ENCODE measurements at places on chromosomes 7 and 10. TPM values are rescaled to one million over a fixed set of nuclear protein-coding genes. Genes with fewer than 3 reads are reported as not detected.
A peak's percentile ranks its signal among the peaks of the same experiment; 100 is the strongest.

DNA sequence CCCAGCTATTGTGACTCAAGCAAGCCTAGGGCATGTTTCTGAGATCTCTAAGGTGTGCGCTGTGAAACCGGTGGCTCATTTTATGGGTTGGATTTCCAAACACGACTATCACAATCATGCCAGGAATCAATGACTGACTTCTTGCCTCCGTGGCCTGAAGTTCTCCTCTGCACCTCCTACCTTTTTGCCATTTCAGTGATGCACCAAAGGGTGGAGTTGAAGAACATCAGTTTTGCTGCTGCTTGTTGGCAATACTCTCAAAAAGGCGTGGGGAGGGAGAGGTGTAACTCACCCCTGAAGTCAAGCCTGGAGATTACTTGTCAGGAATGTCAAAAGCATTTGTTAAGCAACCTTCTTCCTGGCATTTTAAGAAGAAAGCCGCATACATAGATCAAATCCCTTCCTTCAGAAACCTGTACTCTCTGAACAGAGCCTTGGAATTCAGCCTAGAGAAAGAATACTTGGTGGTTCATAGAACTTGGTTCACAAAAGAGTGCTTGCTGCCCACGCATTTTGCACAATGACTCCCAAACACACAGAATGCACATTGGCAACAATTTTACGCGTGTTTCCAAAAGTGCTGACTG lies 41.0 kb downstream of the KIAA1217 start:
- DNase-seq: no peak

DNA sequence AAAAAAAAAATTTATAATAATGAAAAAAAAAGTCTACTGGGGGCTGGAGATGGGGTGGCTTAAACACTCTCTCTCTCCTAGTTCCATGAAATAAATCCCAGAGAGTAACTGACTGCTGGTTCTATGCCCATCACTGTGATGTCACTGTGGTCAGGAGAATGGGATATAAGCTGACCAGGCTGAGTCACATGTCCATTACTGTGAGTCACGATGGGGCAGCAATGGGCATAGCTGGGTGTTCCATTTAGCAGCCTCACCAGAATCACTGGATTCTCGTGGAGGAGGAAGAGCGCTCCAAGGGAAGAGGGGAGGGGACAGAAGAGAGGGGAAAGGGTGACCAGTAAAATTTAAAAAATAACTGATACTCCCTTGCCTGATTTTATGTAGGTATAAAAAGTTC lies 37.1 kb downstream of the MASTL start:
- peak; percentile 91 for DNase-seq

- no peak for DNase-seq
These were observed 160.4 kb downstream of the CAMK1D start for GRCh38 chr10:12509794-12510100.

Gene ZNF365
- 2.4 TPM for total RNA-seq

Gene GCK
- total RNA-seq: not detected

DNA sequence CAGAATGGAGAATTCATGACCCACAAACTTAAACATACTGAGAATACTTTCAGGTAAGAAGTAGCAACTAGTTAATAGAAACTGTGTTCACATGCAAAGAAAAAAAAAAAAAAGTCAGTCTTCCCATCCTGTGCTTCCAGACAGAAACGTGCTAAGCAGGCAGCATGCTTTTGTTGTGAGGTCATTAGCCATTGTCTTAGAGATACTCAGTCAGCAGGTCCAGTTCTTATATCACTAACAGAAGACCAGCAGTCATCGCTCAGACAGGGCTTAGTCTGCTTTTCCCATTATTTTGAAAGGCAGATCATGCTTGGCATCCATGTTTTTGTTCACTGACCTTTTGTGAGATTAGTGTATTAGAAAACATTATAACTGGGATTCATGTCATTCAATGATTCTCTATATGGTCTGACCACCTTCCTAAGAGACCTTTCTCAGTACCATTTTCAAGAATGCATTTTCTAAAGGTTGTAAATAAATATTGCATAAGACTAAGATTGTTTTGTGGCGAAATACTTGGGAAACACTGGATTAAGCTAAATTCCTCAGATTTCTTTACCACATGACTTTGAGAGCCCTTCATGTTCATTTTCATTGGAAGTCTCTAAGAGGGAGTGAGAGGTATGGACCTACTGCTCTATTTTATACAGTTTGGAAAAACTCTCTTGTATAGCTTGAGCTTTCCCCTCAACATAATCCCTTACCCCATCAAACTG lies 45.0 kb upstream of the AGBL3 start:
- peak; percentile 79 for DNase-seq

Gene AKR1D1
- total RNA-seq: not detected

Gene IPMK
- 3.9 TPM for total RNA-seq

Gene C7orf33
- not detected for total RNA-seq

GRCh38 chr10:90945491-90946070 lies 24.7 kb upstream of the ANKRD1 start:
- DNase-seq: no peak

GRCh38 chr10:72612203-72612826 lies 13.6 kb downstream of the MICU1 start:
- peak; percentile 6 for DNase-seq

DNA sequence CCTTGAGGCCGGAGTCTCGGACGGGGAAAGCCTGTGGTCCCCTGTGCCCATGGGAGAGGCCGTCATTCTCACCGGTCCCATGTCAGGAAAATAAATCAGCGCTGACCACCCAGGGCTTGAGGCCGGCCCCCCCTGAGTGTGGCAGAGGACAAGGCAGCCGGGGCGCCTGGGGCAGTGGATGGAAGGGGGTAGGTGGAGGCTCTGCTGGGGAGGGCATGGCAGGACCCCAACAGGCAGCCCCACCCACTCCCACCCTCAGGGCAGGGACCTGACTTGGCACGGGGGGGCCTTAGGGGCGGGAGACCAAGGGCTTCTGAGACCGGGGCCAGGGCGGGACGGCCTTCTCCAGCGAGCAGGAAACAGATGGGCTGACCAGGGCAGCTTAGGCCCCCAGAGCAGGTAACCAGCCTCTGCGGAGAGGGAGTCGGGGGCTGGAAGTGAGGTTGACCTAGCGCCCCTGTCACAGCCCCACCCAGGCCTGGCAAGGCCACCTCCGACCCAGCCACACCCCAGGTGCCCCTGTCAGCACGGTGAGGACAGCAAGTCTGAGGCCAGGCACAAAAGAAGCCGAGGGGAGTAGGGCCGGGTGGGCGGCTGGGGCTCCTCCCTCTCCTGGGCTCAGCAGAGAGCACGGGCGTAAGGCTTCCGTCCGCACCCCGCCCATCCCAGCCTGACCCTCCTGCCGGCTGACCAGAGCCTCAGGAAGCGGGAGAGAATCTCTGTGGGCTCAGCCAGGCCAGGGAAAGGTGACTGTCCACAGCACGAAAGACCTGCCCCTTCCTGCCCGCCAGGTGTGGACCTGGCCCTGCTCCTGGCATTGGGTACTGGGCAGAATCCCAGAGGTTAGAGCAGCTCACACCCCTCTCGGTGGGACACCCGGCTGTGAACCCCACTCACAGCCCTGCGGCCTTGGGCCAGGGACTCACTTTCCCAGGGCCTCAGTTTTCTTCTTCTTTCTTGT lies 87.4 kb downstream of the FOXL3 start:
- DNase-seq: no peak

- no peak for DNase-seq
These were observed 486.8 kb upstream of the ANKRD30A start for GRCh38 chr10:36638462-36639155.

DNA sequence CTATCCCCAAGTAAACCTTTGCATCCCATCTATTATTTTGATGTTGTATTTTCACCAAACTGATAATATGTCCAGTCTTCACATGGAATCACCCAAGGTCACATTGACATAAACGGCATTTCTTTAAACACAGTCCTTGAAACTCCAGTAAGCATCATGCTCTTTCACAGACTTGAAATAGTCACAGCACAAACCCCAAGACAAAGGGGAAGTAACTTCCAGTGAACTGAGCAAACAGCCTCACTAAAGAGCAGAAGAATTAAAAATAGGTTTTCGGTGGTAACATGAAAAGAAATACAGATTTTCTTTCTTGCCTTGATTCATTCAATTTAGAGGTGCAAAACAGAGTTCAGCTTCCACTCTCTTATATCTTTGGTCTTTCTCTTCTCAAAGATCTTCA lies 253.7 kb downstream of the SFMBT2 start:
- DNase-seq: no peak

Gene HOXA1
- total RNA-seq: 5.5 TPM

Gene LBX1
- total RNA-seq: 0.06 TPM

GRCh38 chr10:30412901-30413300 lies 21.1 kb upstream of the MAP3K8 start:
- no peak for DNase-seq

GRCh38 chr7:140972876-140973829 lies 41.6 kb downstream of the MRPS33 start:
- DNase-seq: no peak

- no peak for DNase-seq
These were observed 164.1 kb downstream of the EBF3 start for GRCh38 chr10:129799942-129800341.

GRCh38 chr7:42292991-42293521 lies 56.0 kb upstream of the GLI3 start:
- DNase-seq: peak; percentile 47

DNA sequence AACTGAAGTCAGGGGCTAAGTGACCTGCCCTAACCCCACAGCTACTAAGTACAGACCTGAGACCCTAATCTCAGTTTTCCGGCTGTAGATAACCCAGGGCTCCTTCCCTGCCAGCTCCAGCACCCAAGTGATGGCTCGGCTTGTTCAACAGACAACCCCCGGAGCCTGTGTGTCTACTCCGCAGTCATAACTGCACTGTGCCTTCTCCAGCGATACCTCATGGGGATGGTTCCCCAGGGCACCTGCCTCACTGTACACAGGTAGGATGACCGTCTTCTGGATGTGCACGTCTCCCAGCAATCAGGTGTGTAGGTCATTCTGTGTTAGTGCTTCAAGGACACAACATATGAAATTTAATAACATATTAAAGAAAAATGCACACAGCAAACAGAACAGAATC lies 37.1 kb downstream of the CPXM2 start:
- DNase-seq: no peak

- no peak for DNase-seq
These were observed 24.3 kb upstream of the MKI67 start for GRCh38 chr10:128150561-128150960.

Gene SDK1
- total RNA-seq: 4.2 TPM

DNA sequence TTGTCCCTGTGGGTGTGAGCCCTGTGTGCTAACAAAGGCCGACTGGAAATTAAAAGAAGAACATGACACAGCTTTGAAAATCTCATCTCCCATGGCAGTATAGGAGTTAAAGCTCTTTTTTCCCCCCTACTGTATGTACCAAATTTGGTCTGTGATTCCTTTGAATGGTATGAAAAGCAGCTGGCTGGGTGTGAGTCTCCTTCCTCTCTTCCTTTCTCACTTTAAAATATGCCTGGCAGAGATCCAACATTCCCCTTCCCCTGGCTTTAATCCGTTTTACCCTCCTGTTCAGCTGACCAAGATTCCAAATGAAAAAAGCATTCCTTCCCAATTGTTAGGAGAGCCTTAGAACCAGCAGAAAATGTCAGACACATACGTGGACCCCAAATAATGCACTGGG lies 225.0 kb upstream of the CELF2 start:
- peak; percentile 58 for DNase-seq

GRCh38 chr10:83612746-83613145 lies 526.6 kb upstream of the GHITM start:
- no peak for DNase-seq

GRCh38 chr10:72248468-72249151 lies 25.1 kb upstream of the DDIT4 start:
- DNase-seq: no peak

DNA sequence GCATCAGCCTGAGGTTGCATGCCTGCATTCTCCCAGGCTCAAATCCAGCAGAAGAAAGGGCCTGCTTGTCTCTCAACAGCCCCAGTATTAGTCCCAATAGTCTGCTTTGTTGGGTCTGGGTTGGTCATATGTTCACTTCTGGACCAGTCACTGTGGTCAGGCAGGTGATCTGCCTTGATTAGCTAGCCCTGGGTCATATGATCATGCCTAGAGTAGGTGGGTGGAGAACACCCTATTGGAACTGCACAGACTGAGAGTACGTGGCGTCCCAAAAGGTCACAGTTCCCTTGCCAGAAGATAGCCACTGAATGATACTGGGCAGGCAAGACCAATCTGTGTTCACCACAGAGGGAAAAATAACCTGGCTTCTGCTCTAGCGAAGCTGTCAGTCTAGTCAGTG lies 80.1 kb downstream of the SH2D4B start:
- no peak for DNase-seq

DNA sequence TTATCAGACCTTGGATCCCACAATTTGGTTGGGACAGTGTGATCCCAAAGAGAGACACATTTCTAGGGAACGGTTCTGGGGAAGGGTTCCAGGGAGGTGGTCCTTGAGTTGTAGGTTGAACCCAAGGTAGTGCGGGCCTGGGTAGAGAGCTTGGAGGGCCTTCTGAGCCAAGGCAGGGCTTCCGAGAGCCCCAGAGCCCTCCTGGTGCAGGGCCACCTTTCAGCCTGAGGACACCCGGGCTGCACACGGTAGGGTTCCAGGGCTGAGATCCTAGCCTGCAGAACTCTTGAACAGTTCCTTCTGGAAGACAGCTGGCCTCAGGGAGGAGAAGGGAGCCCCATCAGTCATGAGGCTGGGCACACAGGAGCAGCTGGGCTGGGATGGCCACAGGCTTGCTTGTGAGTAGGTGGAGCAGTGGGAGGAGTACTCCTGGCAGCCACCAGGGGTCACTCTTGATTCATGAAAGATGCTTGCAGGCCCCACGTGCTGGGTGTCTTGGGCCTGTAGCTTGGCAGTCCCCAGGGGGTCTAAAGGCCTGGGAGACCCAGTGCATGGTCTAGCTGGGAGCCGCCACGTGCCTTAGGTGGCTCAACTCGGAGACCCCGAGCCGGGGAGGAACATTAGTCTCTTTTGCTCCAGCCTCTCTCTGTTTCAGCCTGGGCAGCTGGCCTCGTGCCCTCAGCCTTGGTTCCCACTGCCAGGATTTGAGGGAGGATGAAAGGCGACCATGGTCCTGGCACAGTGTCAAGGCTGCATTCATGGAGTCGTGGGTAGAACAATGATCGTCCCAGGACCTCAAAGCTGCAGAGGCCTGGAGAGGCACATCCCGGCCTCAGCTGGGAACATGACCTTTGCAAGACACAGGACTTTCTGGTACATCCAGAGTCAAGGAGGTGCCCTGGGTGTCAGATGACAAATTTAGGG lies 381.6 kb downstream of the TYW1 start:
- DNase-seq: peak; percentile 40

Data from Daoy (cell line).